Stimulated activated CD4-positive, alpha-beta T cell treated with anti-CD3 and anti-CD28 coated beads, Interleukin-2, amount 100 ng/mL, for 4 hours (primary cell): ENCODE measurements at places on chromosomes 3 and 15.

DNA sequence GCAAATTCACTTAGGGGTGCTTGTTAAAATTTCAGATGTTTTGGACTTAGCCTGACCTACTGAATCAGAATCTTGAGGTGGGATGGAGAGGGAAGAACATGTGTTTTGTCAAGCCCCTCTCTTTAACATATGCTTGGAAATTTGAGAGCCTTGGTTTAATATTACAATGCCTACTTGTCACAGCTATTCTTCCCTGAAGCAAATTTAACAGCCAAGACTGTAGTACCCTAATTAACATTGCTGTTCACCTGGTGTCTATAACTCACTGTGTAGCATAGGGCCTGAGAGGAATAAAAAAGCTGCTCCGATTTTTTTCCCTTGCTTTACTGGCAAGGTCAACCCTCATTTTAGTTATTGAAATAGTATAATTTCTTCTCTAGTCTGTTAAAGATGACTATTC, 880.1 kb downstream of the CADM2 start:
- no peak for DNase-seq

- no peak for DNase-seq
These were observed 239.1 kb downstream of the ISL2 start for GRCh38 chr15:76575679-76576078.

- no peak for DNase-seq
These were observed 79.4 kb upstream of the MRPS22 start for GRCh38 chr3:139264375-139264774.

- no peak for DNase-seq
These were observed 49.9 kb upstream of the BLM start for GRCh38 chr15:90667073-90667754.

- DNase-seq, result no peak
These were observed 207.4 kb downstream of the FMN1 start for GRCh38 chr15:32987067-32987466.
